ENCODE measurements at places on chromosomes 7 and 10. TPM values are rescaled to one million over a fixed set of nuclear protein-coding genes. Genes with fewer than 3 reads are reported as not detected.

DNA sequence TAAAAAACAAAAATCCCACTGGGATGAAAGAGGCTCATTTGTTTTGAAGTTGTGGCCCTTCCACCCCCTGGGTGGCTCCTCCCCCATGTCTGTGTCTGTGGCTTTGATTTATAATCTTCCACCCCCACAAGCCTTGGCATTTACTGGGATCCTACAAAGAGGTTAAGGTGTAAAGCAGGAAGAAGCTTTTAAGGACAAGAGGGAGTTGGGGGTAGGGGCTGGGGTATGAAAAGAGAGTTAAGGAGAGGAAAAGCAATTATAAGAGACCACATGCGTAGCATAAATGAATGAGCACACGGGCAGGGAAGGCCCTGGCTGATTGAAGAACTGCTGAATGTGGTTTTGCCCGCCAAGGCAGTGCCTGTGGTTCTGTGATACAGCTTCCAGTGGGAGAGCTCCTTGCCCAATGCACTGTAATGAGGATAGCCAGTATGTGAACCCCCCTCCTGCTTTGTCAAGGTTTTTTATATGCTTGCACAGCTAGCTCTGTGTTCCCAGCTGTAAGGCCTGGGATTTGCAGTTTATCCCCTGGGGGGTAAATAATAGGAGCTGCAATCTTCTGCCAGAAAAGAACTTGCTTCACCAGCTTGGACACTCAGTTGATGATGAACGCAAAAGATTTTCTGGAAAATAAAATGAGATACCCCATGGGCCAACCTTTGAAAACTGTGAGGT lies 34.7 kb upstream of the KMT2E start:
- H3K27ac ChIP-seq: no peak overlapping the region
- H3K36me3 ChIP-seq: no peaks in the 10 kb centered on the region
- H3K4me3 ChIP-seq: no peak overlapping the region
- H3K27me3 ChIP-seq: no peaks in the 10 kb centered on the region
- H3K4me1 ChIP-seq: peaks cover 86% of the 10 kb centered on the region

GRCh38 chr10:85148693-85149640 lies 820.6 kb downstream of the CCSER2 start:
- H3K27ac ChIP-seq: no peak overlapping the region
- no peaks in the 10 kb centered on the region for H3K4me1 ChIP-seq
- H3K4me3 ChIP-seq: no peak overlapping the region
- no peak for DNase-seq

- peaks cover 28% of the 10 kb centered on the region for H3K4me1 ChIP-seq
- DNase-seq: no peak
- no peaks in the 10 kb centered on the region for H3K27me3 ChIP-seq
- no peak overlapping the region for H3K4me3 ChIP-seq
- H3K36me3 ChIP-seq: peaks cover 16% of the 10 kb centered on the region
Measured at GRCh38 chr10:122516734-122517133, 43.8 kb upstream of the DMBT1 start.

- H3K4me3 ChIP-seq: no peak overlapping the region
- H3K27me3 ChIP-seq: no peaks in the 10 kb centered on the region
- DNase-seq: no peak
- peaks cover 8% of the 10 kb centered on the region for H3K4me1 ChIP-seq
Measured at GRCh38 chr10:69055241-69055640, 32.7 kb upstream of the SRGN start.

GRCh38 chr7:157990881-157991250 lies 596.8 kb downstream of the PTPRN2 start:
- H3K27me3 ChIP-seq: peaks cover 13% of the 10 kb centered on the region
- no peak overlapping the region for H3K4me3 ChIP-seq
- no peak for DNase-seq
- H3K36me3 ChIP-seq: no peaks in the 10 kb centered on the region

DNA sequence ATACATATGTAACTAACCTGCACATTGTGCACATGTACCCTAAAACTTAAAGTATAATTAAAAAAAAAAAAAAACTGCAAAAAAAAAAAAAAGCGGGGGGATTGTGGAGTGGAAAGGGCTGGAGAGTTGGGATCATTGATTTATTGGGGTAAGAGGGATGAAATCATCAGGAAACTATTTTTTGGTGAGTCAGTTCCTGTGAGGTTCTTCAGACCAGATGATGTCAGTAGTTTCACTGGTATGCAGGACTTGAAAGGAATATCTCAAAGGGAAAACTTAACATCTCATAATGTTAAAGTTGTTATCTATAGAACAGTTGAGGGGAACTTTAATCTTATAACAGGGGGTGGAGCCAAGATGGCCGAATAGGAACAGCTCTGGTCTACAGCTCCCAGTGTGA lies 32.6 kb upstream of the TECTB start:
- H3K4me1 ChIP-seq: no peaks in the 10 kb centered on the region
- no peaks in the 10 kb centered on the region for H3K36me3 ChIP-seq
- no peak overlapping the region for H3K27ac ChIP-seq
- H3K4me3 ChIP-seq: no peak overlapping the region
- no peaks in the 10 kb centered on the region for H3K27me3 ChIP-seq
- no peak for DNase-seq

GRCh38 chr10:49594594-49594993 lies 15.5 kb upstream of the SLC18A3 start:
- no peak overlapping the region for H3K27ac ChIP-seq
- no peak overlapping the region for H3K4me3 ChIP-seq
- peak; percentile 27 for DNase-seq
- H3K27me3 ChIP-seq: peaks cover 29% of the 10 kb centered on the region

- H3K4me3 ChIP-seq: no peak overlapping the region
- no peaks in the 10 kb centered on the region for H3K36me3 ChIP-seq
- H3K27me3 ChIP-seq: no peaks in the 10 kb centered on the region
- DNase-seq: no peak
- H3K27ac ChIP-seq: no peak overlapping the region
Measured at GRCh38 chr7:37493123-37493522, 44.5 kb upstream of the ELMO1 start.

- H3K4me3 ChIP-seq: no peak overlapping the region
- H3K4me1 ChIP-seq: no peaks in the 10 kb centered on the region
- DNase-seq: no peak
Measured at GRCh38 chr10:65348637-65349036, 1577.2 kb upstream of the LRRTM3 start.

- H3K27me3 ChIP-seq: no peaks in the 10 kb centered on the region
- no peak overlapping the region for H3K27ac ChIP-seq
- DNase-seq: no peak
- H3K4me1 ChIP-seq: peaks cover 10% of the 10 kb centered on the region
- H3K4me3 ChIP-seq: no peak overlapping the region
Measured at GRCh38 chr10:132657127-132657706, 119.6 kb downstream of the INPP5A start.

- H3K4me3 ChIP-seq: no peak overlapping the region
- no peaks in the 10 kb centered on the region for H3K27me3 ChIP-seq
- H3K36me3 ChIP-seq: no peaks in the 10 kb centered on the region
Measured at GRCh38 chr7:69919426-69920111, 321.3 kb downstream of the AUTS2 start.

DNA sequence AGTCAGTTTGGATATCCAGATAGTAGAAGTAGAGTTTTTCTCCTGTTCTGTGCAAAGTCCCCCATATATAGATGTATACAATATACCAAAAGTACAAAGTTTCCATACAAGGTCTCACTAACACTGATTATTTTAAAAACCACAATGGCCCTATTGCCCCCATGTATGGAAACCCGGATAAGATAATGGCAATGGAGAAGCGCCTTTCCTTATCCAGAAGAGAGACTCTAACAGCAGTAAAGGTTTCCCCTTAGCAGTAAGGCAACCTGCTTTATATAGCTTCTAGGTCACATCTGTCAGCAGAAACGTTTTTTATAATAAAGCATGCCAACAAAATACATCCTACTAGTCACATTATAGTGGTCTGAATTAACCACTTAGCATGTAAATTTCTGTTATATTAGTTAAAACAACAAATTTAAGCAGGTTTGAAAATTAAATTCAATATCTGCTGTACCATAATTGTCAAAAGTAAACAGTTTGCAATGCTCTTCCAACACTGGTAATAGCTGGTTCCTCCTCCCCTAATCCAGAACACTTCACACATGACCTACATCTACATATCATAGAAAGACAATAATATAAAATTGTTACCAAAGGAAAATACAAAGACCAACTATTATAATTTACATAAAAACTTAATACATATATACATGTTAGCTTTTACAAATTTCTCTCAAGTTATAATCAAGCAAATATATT lies 22.4 kb downstream of the USP6NL start:
- H3K4me1 ChIP-seq: peaks cover 3% of the 10 kb centered on the region
- no peak overlapping the region for H3K4me3 ChIP-seq
- DNase-seq: no peak
- no peak overlapping the region for H3K27ac ChIP-seq
- no peaks in the 10 kb centered on the region for H3K27me3 ChIP-seq

GRCh38 chr10:898141-898540 lies 33.4 kb downstream of the LARP4B start:
- H3K4me1 ChIP-seq: peaks cover 27% of the 10 kb centered on the region
- no peak overlapping the region for H3K27ac ChIP-seq
- H3K4me3 ChIP-seq: no peak overlapping the region
- DNase-seq: no peak

DNA sequence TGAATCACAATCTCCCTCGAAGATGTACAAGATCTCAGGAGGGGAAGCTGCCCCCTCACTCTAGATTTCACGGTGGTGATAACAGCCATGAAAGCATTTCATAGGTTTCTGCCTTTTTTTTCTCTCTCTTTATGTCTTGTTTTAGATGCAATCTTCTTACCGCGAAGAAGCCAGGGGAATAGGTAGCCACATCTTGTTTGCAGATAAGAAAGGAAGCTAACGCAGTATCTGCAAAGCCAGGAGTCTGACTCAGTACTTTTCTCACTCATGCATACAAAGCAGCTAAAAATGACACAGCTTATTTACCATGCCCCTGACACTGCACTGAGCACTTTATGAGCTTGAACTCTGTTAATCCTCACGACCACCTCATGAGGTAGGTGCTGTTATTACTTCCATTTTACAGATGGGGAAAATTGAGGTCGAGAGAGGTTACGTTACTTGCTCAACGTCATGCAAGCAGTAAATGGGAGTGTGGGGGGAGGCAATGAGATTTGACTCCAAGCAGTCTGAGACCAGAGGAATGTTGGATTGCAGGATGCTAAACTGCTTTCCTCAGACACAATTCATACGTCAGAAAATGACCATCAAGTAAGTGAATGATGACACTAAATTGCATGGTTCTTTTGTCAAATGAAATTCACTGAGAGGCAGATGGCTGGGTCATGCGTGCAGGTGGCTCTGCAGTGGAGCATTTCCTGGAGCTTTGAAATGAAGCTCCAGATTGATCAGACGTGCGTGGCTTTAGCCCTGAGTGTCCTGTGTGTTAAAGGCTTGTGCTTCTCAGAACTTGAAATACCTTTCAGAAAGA lies 3.3 kb downstream of the MAP3K8 start:
- H3K4me1 ChIP-seq: peaks cover 79% of the 10 kb centered on the region
- peak overlapping the region; percentile 98 for H3K4me3 ChIP-seq
- no peak overlapping the region for H3K27ac ChIP-seq
- no peaks in the 10 kb centered on the region for H3K27me3 ChIP-seq
- H3K36me3 ChIP-seq: peaks cover 54% of the 10 kb centered on the region

DNA sequence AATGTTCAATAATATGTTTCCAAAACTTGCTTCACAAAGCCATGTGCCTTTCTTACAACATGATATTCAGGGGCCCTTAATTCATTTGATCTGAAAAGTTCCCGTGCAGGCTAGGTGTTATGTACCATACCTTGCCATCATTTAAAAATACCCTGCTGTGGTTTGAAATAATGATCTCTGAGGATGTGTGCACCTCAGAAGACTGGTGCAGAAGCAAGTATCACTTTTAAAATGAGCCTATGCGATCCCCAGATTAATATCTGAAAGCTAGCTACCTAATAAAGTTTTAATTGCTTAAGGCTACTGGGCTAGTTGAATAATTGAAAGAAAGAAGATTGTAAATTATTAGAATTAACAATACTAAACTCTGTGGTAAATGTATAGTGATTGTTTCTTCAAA lies 262.4 kb downstream of the CDK14 start:
- no peak overlapping the region for H3K27ac ChIP-seq
- no peak for DNase-seq
- no peaks in the 10 kb centered on the region for H3K27me3 ChIP-seq
- H3K4me1 ChIP-seq: peaks cover 4% of the 10 kb centered on the region

GRCh38 chr10:102629661-102630614 lies 14.3 kb upstream of the TRIM8 start:
- H3K36me3 ChIP-seq: no peaks in the 10 kb centered on the region
- no peaks in the 10 kb centered on the region for H3K27me3 ChIP-seq
- peaks cover 94% of the 10 kb centered on the region for H3K4me1 ChIP-seq
- peak overlapping the region; percentile 86 for H3K27ac ChIP-seq
- no peak overlapping the region for H3K4me3 ChIP-seq

DNA sequence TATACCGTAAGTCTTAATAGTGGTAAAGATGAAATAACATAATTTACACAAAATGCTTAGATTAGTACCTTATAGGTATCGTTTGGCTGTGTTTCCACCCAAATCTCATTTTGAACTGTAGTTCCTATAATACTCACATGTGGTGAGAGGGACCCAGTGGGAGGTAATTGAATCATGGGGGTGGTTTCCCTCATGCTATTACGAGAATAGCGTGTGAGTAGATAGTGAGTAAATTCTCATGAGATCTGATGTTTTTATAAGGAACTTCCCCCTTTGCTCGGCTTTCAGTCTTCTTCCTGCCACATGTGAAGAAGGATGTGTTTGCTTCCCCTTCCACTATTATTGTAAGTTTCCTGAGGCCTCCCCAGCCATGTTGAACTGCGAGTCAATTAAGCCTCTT lies 426.3 kb upstream of the POT1 start:
- DNase-seq: no peak
- H3K4me3 ChIP-seq: no peak overlapping the region
- no peaks in the 10 kb centered on the region for H3K27me3 ChIP-seq

DNA sequence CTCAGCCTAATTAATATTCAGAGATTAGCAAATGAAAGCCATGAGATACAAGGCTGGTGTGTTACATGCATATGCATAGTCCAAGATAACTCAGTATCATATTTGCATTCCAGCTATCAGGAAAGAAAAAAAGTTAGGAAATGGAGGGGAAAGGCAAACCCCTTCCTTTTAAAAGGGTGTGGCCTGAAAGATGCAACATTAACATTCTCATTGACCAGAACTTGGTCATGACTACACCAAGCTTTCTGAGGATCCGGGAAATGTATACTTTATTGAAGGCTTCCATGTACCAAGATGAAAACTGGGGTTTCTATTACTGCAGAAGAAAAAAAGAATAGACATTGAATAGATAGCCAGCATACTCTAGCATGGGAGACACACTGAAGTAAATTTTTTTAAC lies 96.5 kb downstream of the IPMK start:
- no peaks in the 10 kb centered on the region for H3K27me3 ChIP-seq
- H3K4me3 ChIP-seq: no peak overlapping the region
- no peak overlapping the region for H3K27ac ChIP-seq
- no peaks in the 10 kb centered on the region for H3K4me1 ChIP-seq

GRCh38 chr10:82213784-82214183 lies 338.8 kb downstream of the NRG3 start:
- no peaks in the 10 kb centered on the region for H3K27me3 ChIP-seq
- H3K27ac ChIP-seq: no peak overlapping the region
- no peaks in the 10 kb centered on the region for H3K36me3 ChIP-seq

Gene METTL2B
- 17.1 TPM for total RNA-seq

Gene AGBL3
- total RNA-seq: 1.2 TPM

Gene HK1
- total RNA-seq: 276 TPM

Gene RBP4
- 0.37 TPM for total RNA-seq

Gene CTAGE4
- 0.42 TPM for total RNA-seq

Gene OGDHL
- total RNA-seq: 0.89 TPM

Gene SPACDR
- total RNA-seq: 0.44 TPM

Gene ADCYAP1R1
- 0.94 TPM for total RNA-seq

Gene CLDN3
- not detected for total RNA-seq

All from heart right ventricle (tissue), 16 donors.